NCI-H226 (cell line): ENCODE measurements at places on chromosomes 12 and 14.

DNA sequence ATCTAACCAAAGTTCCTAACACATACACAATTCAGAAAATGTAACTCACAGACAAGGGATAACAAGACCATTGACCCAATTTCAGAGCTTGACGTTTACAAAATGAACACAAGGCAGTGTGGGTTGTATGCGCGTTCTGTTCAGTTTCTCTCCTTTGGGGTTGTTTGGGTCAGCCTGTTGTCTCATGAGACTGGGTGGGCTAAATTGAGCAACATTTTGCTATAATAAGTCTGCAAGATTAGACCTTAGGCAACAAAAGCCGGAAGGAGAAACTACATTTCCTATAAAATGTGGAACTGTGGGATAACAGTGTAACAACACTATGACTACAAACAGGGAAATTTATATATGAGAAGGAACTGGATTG, 18.8 kb upstream of the LTA4H start:
- DNase-seq = no peak

- no peak for DNase-seq
Measured at GRCh38 chr12:132436791-132437251, 53.1 kb upstream of the FBRSL1 start.

DNA sequence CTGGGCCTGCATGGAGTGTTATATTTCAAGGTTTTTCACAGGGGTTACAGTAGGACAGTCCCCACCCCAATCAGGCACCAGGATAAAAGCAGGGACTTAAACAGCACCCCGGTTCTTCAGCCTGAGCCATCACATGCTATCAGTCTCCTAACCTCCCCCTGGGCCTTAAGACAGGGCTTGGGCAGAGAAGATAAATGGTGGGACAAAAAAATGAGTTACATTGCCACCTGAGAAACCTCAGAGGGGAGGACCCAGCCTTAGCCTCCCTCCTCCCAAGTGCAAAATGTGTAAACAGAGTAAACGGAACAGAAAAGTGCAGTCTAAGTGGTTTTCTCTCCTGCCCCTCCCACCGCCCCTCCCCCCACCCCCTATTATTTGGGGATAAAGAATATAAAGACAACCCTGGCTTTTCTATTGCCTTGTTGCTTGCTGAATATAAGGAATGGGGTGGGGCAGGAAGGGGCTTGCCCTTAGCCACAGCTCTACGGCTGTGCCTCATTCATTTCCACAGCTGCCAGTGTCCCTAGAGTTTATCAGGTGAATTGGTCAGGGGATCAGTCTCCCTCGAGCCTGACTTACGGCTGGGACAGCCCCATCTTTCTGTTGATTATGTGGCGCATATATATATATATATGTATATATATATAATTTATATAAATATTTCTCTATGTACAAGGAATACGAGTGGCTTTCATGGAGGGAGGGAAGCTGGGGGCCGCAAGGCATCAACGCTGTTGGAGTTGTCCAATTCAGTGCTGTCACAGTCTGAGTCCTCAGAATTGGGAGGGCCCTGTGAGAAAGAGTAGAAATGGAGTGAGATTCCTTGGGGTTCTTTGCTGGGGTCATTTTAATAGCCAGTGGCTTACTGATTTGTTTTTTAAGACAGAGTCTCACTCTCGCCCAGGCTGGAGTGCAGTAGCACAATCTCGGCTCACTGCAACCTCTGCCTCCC, 18.5 kb downstream of the MAP3K12 start:
- DNase-seq = no peak

GRCh38 chr12:92601680-92602079, 101.1 kb upstream of the PLEKHG7 start:
- no peak for DNase-seq

GRCh38 chr12:117046861-117047530, 52.2 kb downstream of the TESC start:
- DNase-seq = no peak

GRCh38 chr14:104925855-104926609, 1.4 kb downstream of the PLD4 start:
- peak; percentile 33 for DNase-seq

- no peak for DNase-seq
Measured at GRCh38 chr12:1496162-1496900, 98.0 kb downstream of the FBXL14 start.

- peak; percentile 75 for DNase-seq
Measured at GRCh38 chr12:49342066-49342913, 4.4 kb upstream of the DNAJC22 start.

DNA sequence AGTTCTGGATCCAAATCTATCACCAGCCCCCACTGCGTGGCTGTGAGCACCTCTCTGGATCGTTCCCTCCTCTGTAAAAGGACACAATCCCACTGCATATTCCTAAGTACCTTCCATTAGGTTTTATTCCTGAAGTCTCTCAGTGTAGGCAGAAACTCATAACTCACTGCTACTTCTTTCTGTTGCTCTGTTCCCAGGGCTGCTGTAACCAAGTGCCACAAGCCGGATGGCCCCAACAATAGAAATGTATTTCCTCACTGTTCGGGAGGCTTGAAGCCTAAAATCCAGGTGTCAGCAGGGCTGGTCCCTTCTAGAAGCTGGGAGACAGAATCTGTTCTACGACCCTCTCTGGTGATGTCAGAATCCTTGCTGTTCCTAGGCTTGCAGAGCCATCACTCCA, 24.9 kb downstream of the FOXN3 start:
- DNase-seq = no peak

GRCh38 chr12:125208942-125209341, 143.7 kb downstream of the AACS start:
- DNase-seq = no peak

GRCh38 chr14:50669441-50669986, 1.4 kb upstream of the SAV1 start:
- no peak for DNase-seq

GRCh38 chr12:113002155-113002554, 23.8 kb downstream of the OAS2 start:
- DNase-seq = no peak

DNA sequence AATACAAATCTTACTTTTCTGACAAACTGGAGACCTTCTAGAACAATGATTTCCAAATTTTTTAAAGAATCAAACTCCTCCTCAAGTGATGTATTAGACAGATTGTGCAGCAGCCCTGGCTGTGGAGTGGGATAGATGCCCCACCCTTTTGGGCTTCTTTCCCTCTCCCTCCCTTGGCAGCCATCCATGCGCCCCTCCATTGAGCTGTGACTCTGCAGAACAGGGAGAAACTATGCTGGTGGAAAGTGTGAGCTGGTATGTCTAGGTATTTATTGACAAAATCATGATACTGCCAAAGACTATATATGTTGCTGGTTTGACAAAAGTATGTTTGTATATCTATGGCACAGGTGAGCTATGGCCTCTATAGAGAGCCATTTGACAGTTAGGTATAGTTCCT, 138.5 kb downstream of the KTN1 start:
- no peak for DNase-seq

DNA sequence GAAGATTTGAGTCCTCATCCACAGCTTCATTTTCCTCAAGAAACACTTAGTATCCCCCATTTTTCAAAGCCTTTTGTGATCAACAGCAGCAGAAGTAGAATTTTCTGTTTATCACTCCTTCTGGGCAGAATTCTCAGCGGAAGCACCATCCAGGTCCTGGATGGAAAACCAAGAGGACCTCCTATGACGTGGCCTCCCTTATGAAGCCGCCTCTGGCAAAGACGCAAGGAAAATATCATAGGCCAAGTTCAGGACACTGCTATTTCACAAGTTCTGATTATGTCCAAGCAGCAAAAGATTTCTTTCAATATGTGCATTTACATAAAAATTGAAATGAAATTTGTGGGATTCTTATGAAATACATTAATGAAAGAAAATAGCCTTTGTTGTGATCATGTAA, 315.0 kb downstream of the SEC23A start:
- no peak for DNase-seq

DNA sequence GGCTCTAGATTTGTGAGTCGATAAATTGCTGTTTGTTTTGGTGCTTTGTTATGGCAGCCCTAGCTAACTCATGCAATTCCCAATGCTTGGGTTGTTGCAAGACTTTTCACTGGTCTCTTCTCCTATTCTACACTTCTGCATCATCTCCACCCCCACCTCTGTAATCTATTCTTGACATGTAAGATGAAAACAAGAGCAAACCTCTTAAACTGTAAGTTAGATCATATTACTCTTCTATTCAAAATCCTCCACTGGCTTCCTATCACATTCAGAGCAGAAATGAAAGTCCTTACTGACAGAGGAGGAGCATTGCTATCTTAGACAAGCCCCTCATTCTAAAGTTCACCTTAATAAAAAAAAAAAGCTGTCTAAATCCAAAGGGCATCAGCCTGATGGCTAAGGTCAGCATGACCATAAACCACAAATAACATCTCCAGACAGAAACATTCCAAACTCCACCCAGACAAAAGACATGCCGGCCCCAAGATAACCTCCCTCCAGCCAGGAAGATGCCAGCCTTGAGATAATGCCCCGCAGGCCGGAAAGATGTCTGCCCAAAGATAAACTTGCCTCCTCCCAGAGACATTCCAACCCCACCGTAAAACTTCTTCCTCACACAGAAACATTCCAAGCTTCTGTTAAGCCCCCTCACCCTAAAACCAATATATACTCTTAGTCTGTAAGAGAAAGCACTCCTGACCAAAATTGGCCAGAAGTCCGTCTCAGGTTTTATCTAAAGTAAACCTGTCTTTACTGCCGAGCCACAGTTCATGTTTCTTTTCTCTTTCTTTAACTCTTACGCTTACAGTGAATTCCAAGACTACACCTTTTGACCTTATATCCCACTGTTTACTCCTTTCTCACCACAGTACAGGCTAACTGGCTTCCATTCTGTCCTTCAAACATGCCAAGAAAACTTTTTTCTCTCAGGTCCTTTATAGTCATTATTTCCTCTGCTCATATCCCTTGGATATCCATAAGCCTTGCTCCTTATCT, 308.9 kb downstream of the KCNH5 start:
- DNase-seq = peak; percentile 83

DNA sequence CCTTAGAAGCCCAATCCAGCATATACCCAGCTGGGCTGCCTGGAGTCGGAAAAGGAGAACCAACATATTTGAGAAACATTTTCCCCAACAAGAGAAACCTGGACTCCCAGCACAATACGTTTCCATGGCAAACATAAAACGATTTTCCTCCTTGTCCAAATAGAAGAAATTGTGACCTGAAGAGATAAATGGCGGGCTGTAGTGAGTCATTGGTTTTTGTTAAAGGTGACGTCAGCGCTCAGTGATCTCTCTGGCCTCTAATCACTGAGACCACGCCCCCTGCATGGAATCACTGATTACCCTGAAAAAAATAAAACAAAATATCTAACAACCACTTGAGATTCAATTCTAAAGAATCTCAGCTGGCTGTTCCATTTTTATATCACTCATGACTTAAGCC, 6.0 kb downstream of the CCDC60 start:
- no peak for DNase-seq

DNA sequence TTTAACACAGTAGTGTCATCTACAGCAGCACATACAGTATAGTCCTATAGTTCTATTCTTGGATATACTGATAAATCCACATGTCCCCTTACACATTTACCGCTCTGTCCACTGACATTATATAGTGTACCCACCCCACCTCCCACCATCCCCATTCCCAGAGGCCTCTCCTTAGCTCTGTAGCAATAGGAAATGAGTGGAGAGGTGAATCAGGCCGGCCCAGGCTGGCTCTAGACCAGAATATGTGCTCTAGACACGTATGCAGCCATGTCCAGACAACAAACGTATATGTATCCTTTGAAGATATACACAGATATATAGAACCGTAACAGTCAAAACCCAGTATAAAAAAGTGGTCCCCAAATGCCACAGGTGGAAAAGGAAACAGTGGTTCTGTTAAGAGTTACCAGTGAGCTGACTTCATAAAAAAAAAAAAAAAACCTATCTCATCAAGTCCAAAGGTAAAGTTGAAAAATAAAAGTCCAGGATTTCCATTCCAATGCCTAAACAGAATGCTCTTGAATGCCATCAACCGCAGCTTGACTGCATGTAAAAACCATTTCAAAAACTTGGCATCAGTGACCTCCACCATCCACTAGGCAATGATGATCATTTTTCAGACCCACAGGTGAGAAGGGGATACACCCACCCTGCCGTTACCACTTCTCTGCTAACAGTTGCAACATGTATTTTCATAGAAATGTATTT, 16.7 kb downstream of the EGLN3 start:
- DNase-seq = peak; percentile 25

DNA sequence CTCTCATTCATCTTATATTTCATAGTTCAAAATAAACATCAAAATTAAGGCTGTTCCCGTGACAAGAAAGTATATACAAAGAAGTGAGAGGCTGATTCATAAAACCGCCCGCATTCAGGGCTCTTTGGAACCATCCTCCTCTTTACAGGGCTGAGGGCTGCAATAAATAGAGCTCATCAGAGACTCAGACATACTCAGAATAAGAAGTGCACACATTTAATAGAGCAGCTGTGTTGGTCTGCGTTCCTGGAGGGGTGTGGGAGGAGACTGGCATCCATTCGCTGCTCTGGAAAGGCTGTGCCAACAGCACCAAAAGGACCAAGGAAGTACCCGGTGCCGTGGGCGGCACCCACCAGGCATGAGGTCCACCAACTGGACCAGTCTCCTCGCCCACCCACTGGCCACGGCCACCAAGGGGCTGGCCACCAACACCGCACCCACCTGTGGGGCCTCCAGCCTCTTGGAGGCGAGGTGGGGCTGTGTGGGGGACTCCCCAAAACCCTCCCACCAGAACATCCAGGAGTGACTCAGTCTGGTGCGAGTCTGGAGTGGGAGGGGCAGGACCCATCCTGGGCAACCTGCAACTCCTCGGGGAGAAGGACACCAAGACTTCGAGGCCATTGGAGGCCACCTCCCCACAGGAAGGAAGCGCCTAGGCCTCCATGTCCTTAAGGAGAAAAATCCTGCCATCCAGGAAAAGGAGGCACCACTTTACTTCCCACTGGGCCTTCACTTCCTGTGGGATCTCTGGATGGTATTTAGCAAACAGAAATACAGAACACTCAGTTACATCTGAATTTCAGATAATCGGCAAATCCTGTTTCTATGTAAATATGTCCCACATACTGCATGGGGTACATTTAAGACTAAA, 32.7 kb downstream of the VCPKMT start:
- DNase-seq = no peak

GRCh38 chr14:59103396-59103795, 85.1 kb upstream of the DAAM1 start:
- DNase-seq = no peak

DNA sequence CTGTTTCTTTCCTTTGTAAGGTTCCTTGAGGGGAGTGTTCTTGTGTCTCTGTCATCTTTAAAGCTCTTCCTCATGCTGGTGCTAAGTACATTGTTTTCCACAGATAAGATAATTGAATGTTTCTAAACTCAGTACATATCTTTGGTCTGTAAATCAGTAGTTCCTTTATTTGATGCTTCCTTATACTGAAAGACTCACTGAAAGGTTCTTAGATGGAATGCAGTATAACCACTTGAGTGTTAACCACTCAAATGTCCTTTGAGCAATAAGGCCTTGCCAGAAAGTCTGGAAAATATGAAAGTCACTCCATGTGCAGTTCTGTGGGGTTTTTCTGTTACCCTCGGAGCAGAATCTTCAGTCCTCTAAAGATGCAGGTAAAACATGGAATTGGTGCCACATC, 23.0 kb upstream of the RNU6-8 start:
- DNase-seq = no peak
